Lung (tissue), 17 donors: ENCODE measurements at places on chromosomes 16 and 17. TPM values are rescaled to one million over a fixed set of nuclear protein-coding genes. Genes with fewer than 3 reads are reported as not detected.

DNA sequence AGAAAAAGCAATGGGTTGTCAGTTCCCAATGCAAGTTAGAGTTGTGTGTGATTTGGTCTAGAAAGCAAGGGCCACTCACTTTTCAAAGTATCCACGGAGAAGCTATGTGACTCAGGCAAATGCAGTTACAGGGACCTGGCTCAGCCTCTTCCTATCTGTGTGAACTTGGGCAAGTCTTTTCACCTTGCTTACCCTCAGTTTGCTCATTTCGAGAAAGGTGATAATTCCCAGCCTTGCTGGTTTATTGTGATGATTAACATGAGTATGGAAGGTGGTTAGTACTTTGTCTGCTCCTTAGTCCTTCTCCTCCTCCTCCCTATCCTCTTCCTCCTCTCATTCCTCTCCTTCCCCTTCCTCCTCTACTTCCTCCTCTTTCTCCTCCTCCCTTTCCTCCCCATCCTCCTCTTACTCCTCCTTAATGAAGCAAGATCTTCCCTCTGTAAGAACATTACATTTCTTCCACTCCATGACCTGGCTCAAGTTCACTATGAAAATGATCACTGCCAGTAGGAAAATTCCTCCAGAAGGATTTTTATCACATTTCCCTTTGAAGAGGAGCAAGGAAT, 204.0 kb downstream of the GRIN2A start:
- no peak overlapping the region for H3K4me3 ChIP-seq
- no peaks in the 10 kb centered on the region for H3K4me1 ChIP-seq
- no peak overlapping the region for H3K27ac ChIP-seq
- H3K36me3 ChIP-seq: no peaks in the 10 kb centered on the region
- no peak for DNase-seq

DNA sequence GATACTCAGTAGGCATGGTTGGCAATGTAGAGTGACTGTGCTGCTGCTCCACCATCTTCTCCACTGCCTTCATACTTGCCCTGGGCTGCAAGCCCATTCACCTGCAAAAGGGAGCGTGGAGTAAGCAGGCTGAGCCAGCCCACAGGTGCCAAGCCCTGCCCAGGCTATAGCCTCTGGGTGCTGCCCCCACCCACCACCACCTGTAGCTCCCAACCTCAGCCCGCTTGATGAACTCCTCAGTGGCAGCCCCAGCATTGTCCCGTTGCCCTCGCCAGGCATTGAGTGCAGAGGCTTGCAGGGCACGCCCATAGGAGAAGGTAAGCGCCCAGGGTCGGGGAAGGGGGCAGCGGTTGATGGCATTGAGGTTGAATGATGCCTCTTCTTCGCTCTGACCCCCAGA, 2.2 kb upstream of the PIGS start:
- DNase-seq: no peak
- no peak overlapping the region for H3K4me3 ChIP-seq
- H3K27me3 ChIP-seq: no peaks in the 10 kb centered on the region
- no peak overlapping the region for H3K27ac ChIP-seq

DNA sequence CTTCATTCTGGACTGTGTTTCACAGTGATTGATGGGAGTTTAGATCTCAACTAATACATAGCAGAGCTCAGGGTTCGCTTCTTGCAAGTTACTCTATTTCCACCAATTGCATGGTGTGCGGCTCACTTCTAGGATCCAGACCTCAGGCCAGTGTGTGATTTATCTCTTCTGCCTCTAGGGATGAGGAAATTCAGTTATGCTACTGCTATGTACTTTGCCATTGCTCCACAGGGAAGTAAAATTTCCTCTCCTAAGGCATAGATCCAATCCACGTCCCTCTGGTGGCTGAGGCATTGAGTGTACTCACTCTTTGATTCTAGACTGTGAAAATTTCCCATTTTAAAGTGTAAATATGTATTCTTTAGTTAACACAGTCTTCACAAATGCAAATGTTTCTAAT, 214.1 kb downstream of the HS3ST3B1 start:
- H3K4me1 ChIP-seq: no peaks in the 10 kb centered on the region
- no peak overlapping the region for H3K27ac ChIP-seq
- no peak overlapping the region for H3K4me3 ChIP-seq
- no peaks in the 10 kb centered on the region for H3K36me3 ChIP-seq
- H3K27me3 ChIP-seq: no peaks in the 10 kb centered on the region
- DNase-seq: peak; percentile 9

- H3K27ac ChIP-seq: peak overlapping the region; percentile 86
- peaks cover 6% of the 10 kb centered on the region for H3K4me1 ChIP-seq
- DNase-seq: peak; percentile 69
- no peak overlapping the region for H3K4me3 ChIP-seq
- H3K36me3 ChIP-seq: peaks cover 21% of the 10 kb centered on the region
- H3K27me3 ChIP-seq: no peaks in the 10 kb centered on the region
Observed at GRCh38 chr17:35716897-35717465, 14.5 kb upstream of the RASL10B start.

DNA sequence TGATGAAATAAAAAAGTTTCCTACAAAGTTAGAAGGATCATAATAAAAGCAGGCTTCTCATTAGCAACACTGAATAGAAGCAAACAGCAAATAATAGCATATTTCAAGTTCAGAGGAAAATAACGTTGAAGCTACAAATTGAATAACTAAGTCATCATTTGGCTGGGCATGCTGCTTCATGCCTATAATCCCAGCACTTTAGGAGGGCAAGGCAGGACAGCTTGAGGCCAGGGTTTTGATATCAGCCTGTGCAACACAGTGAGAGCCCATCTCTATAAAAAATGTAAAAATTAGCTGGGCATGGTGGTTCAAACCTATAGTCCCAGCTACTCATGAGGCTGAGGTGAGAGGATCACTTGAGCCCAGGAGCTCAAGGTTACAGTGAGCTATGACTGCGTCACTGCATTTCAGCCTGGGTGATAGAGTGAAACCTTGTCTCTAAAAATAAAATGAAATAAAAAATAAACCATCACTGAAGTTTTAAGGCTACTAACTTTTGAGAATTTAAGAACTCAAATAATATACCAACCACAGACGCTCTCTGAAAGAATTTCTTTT, 25.5 kb downstream of the NCOR1 start:
- H3K36me3 ChIP-seq: peaks cover 13% of the 10 kb centered on the region
- H3K4me3 ChIP-seq: no peak overlapping the region
- H3K27ac ChIP-seq: no peak overlapping the region
- no peaks in the 10 kb centered on the region for H3K4me1 ChIP-seq
- H3K27me3 ChIP-seq: no peaks in the 10 kb centered on the region

- H3K4me3 ChIP-seq: no peak overlapping the region
- DNase-seq: no peak
- no peaks in the 10 kb centered on the region for H3K4me1 ChIP-seq
Observed at GRCh38 chr17:75468779-75469373, 12.4 kb downstream of the TMEM94 start.

DNA sequence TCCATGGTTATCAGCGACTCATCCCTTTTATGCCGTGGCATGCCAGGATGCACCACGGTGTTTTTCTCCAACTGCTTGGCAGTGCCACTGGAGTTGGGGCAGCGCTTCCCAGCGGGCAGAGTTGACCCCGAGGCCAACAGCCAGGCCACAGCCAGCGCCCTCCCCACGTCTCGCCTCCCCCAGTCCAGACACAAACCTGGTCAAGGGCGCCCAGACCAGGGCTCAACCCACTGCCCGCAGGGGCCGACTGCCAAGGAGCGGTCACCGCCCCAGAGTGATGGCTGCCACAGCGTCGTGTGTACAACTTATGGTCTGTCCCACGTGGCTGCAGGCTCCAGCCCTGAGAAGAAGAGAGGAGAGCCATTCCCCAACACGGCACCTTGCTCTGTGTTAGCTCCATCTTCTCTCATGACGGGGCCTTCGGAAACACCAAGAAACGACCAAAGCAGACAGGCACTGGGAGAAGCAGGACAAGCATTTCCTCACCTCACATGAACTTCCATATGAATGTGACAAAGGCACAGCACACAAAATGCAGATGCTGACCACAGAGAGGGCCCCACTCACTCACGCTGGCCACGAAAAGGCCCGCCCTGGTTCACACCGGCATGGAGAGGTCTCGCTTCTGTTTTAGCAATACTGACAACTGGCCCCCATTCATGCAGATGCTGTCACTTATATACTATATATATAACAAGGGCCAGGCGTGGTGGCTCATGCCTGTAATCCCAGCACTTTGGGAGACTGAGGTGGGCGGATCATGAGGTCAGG, 27.0 kb downstream of the AXIN1 start:
- H3K27ac ChIP-seq: no peak overlapping the region
- no peaks in the 10 kb centered on the region for H3K27me3 ChIP-seq
- no peaks in the 10 kb centered on the region for H3K4me1 ChIP-seq
- H3K4me3 ChIP-seq: no peak overlapping the region
- no peaks in the 10 kb centered on the region for H3K36me3 ChIP-seq

- H3K36me3 ChIP-seq: no peaks in the 10 kb centered on the region
- no peak overlapping the region for H3K4me3 ChIP-seq
- H3K27me3 ChIP-seq: peaks cover 23% of the 10 kb centered on the region
Observed at GRCh38 chr16:89052191-89052889, 41.3 kb upstream of the ACSF3 start.

- no peak overlapping the region for H3K27ac ChIP-seq
- H3K4me1 ChIP-seq: no peaks in the 10 kb centered on the region
- H3K4me3 ChIP-seq: no peak overlapping the region
Observed at GRCh38 chr17:22510504-22510903, 818.2 kb downstream of the KCNJ18 start.

DNA sequence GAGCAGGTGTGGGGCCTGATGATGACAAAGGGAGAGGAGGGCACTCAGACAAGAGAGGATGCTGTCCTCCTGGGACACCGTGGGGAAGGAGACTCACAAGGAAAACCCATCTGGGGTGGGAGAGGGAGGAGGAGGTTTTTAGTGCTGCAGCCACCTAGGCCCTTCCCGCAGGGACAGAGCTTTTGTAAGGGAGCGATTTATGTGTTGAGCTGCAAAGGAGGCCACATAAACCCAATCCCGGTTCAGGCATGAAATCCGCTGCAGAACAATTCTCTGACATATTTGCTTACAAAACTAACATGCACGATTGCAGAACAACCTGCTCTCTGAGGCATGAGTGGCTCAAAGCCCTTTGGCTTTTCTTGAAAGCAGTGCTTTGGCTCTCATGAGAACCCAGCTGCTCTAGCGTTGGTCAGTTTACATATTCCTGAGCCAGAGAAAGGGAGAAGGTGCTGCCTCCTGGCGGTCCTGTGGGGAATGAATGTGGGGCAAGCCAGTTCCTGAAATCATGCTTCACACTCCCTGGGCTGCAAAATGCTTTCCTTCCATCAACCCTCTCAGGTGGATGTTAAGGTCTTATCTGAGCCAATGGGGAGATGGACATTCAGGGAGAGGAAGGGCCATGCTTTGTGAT, 122.4 kb upstream of the NLRP1 start:
- no peaks in the 10 kb centered on the region for H3K36me3 ChIP-seq
- H3K4me3 ChIP-seq: no peak overlapping the region
- H3K4me1 ChIP-seq: no peaks in the 10 kb centered on the region
- H3K27ac ChIP-seq: no peak overlapping the region

DNA sequence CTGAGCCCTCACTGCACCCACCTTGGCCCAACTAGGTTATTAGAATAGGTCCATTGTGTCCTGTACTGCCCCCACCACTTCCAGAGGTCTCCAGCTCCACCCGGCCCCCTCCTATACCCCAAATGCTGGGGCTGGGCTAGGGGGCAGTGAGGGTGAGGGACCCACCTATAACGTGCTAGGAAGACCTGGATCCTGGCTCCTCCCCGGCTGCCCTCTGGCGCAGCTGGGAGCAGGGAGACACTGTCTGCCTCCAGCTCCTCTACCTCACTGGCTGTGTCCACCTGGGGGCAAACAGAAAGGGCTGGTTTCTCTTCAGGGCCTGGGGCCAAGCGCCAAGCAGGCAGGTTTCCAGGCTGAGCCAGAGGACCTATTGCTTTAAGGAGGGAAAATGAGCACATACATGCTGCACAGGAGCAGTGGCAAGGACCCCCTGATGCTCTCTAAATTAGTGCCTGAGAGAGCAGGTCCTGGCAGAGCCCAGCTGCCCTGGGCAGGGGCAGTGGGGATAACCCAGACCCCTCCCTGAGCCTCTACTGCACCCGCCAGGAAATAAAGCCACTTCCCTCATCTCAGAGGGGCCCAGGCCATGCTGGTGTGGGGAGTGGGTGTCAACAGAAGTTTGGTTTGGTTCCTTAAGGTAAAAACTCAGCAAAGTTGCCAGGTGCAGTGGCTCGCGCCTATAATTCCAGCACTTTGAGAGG, 12.2 kb downstream of the TSPOAP1 start:
- H3K27ac ChIP-seq: no peak overlapping the region
- H3K4me3 ChIP-seq: no peak overlapping the region
- no peaks in the 10 kb centered on the region for H3K4me1 ChIP-seq
- H3K27me3 ChIP-seq: no peaks in the 10 kb centered on the region

DNA sequence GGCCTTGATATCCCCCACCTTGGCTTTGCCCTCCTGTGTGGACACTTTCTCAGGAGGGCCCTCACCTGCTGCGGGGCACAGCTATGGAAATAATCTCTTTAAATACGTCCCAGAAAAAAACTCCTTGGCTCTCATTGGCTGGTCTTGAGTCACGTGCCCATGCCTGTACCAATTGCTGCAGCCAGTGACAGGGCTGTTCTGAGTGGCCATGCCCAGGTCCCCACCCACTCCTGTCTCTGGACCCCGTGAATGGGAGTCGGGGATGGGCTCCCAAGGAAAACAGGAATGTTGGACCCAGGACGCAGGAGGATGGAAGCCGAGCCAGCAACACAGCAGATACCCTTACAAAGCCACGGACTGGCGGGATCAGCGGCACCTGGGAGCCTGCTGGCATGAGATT, 53.1 kb upstream of the CDR2 start:
- H3K27me3 ChIP-seq: no peaks in the 10 kb centered on the region
- peaks cover 7% of the 10 kb centered on the region for H3K36me3 ChIP-seq
- H3K4me3 ChIP-seq: no peak overlapping the region
- H3K4me1 ChIP-seq: peaks cover 6% of the 10 kb centered on the region

DNA sequence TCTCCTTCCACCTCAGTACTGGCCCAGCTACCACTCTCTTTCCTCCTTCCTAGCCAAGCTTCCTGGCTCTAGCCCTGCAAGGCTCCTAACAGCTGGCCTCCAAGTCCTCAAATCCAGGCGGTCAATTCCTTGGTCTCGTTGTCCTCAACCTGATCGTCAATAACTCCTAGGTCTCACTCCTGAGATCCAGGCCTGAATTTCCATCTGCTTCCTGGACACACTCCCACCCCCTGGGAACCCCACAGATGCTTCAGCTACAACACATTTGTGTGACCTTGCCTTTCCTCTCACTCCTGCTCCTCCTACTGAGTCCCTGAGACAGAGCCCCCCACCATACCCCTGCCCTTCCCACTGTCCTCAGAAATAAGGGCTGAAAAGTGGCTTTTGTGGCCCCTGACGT, 2.3 kb downstream of the ENKD1 start:
- no peak overlapping the region for H3K27ac ChIP-seq
- peaks cover 3% of the 10 kb centered on the region for H3K36me3 ChIP-seq
- H3K4me1 ChIP-seq: peaks cover 30% of the 10 kb centered on the region
- DNase-seq: no peak
- H3K27me3 ChIP-seq: no peaks in the 10 kb centered on the region

KRTAP4-5 gene
- not detected for total RNA-seq

APRT gene
- total RNA-seq: 44.2 TPM

MT3 gene
- total RNA-seq: not detected

KRT40 gene
- not detected for total RNA-seq

CRHR1 gene
- total RNA-seq: not detected

KRT13 gene
- total RNA-seq: 7.9 TPM

PHF23 gene
- total RNA-seq: 27.3 TPM
